Activated CD4-positive, alpha-beta T cell treated with anti-CD3 and anti-CD28 coated beads, Interleukin-2, Interleukin-4, amounts not matched to agents 100 ng/mL and 50 ng/mL, durations not matched to agents 16 hours and 8 hours (primary cell): ENCODE measurements at places on chromosomes 4 and X.
A peak's percentile ranks its signal among the peaks of the same experiment; 100 is the strongest.

DNA sequence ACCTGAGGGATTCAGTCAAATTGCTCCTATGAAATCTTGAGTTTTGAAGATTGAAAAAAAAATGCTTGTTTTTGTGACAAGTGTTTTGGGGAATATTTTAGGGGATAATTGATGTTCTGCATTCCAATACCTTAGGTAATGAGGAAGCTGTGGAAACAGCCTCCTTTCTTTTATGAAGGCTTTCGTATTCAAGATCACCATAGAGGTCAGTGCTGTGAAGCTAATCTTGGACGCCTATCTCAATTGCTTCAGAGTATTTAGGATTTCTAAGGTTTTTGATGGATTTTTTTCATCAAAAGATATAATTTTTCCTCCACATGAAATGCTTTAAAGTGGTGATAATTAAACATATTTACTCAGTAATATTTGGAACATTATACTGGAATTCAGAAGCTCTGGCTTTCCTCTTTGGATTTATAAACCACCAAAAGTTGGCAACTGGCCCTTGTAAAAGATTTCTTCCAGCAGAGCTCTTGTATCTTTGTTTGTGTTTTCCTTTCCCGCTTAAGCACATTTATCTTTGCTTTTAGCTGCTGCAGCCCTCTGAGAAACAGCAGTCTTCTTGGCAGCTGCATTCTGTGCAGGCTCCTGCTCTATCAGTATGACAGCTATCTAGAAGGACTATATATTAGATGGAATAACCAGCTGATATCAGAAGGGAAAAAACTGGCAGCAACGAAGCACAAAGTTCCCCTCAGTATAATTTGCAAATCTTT, 63.7 kb downstream of the HMGB2 start:
- no peak for DNase-seq

DNA sequence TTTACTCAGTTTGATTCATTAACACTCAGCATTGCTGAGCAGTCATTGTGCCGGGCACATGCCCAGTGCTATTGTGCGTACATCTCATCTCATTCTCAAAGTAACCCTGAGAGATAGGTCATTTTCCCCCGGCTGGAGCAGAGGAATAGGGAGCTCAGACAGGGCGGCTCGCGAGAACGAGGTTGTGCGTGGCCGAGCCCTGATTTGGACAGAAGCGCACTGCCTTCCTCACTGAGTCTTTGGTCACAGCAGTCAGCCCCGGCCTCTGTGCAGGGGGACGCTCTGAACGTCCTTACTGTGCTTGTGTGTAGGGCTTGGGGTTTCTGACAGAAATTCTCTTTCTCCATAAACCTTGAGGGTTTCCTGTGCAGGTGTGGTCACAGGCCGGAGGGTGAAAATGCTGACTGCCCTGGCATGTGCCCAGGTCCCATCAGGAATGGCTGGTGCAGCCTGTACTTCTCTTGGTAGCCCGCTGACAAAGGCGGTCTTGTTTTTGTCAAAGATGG, 39.5 kb downstream of the NOP14 start:
- no peak for DNase-seq

DNA sequence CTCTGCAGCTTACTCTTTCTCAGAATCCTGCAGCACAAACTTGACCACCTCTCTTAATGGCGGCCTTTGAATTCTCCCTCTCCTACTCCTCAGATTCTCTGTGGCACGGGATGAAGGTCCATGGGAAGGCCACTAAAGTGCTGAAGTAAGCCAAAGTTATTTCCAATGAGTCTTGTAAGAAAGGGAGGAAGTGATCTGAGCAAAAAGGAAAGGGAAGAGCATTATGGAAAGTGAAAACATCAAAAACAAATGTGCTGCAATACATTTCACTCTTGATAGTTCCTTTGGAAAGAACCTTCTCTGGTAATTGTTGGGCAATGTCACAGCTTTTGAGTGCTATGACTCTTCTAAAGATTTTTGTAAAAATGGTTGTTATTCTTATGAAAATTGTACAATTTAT, 54.3 kb upstream of the CAMK2D start:
- no peak for DNase-seq

DNA sequence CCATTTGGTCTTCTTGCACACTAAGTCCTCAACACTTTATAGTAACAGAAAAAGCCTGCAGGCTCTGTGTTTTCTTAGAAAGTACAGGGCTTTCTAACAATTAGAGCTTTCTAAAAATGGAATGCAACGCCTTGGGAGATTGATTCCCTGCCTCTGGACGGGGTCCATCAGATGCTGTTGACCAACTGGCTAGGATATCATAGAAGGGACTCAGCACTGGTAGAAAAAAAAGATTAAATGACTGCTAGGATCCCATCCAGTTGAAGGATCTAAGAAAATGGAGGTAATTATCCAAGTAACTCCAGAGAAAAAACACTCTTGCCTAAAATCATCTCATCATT, 39.5 kb downstream of the USP46 start:
- DNase-seq: no peak

GRCh38 chrX:1500701-1501624, 36.0 kb downstream of the P2RY8 start:
- DNase-seq: no peak

GRCh38 chr4:21885241-21885640, 63.3 kb downstream of the KCNIP4 start:
- DNase-seq: no peak

DNA sequence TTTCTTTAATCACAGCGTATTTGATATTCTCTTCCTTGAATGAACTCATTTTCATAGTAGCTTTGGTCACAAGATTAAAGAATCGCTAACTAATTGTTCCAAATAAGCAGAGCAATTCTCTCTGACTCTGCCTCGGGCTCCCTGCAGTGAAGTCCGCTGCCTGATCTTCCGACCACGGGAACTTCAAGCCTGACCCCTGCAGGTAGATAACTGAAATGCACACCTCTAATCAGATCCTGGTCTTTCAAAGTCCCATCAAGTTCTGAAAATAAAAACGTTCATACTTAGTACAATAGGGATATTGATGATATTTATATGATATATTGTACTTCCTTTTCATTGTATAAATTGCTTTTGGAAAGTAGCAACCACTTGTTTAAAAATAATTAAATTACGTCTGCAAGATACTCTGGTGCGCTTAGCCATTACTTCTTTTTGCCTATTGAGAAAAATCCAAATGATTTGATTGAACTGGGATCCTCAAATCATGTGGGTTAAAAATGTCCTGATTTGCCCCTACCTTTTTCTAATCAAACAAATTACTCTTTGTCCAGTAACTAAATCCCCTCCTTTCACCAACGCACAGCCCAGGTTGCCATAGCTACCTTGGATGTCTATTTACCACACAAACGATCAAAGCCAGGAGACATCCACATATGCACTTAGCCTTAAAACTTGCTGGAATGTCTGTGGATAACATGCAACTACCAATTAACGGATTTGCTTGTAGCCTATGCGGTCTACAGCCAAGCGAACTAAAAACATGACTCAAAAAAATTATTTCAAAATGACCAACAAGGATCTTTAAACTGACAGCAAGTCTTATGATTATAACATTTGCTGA, 4.2 kb downstream of the MID1 start:
- peak; percentile 30 for DNase-seq

- DNase-seq: no peak
Observed at GRCh38 chr4:102640669-102641068, 120.1 kb downstream of the MANBA start.

GRCh38 chrX:92247076-92247475, 467.9 kb downstream of the PCDH11X start:
- DNase-seq: no peak

DNA sequence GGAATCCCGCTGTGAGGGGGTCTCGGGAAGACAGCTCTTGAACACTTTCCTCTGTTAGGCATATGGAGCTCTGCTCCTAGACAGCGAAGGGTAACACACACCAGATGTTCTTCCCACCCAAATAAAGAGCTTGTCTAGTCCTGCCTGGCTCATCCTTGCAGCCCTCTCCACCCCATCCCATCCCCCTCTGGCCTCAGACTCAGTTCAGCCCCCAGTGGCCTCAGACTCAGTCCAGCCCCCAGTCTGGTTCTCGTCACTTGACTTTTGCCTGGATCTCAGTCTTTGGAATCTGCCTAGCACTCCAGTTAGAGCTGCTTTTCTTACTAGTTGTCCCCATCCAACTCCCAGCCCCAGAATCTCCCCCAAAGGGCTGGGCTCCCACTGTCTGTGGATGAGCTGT, 14.9 kb downstream of the RAB33A start:
- DNase-seq: no peak

- DNase-seq: no peak
Observed at GRCh38 chr4:59848457-59848856, 1351.7 kb upstream of the ADGRL3 start.

DNA sequence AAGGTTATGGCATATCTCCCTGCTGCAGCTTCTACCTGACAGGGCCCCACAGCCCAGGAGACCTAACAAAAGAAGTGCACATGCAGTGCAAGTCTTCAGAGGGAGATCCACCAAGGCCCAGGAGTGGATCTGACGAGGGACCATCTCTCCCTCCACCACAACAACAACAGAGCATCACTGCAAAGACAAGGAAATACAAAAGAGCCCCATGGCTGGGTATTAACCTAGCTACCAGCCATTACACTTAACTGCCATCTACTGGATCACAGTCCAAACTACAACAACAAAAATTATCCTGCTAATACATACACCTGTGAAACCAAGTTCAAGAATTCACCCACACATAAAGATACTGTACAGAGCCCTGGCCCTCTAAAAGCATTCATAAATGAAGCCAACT, 280.2 kb upstream of the SLC7A11 start:
- DNase-seq: peak; percentile 1

DNA sequence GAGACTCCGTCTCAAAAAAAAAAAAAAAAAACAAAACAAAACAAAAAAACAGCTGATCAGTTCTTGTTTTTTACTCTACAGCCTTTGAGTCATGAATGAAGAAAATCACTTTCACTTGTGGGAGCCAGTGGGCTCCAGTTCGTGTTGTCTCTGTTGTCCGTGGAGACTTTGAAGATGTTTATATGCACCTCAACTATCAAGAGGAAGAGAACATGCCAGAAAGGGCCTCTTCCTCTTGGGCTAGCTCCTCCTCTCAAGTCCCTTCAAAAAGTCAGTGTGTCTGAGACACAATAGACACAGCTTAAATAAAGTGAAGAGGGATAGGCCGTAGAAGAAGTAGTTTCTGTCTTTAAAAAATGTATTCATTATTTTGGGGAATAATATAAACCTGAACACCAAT, 182.7 kb downstream of the KDR start:
- peak; percentile 25 for DNase-seq

DNA sequence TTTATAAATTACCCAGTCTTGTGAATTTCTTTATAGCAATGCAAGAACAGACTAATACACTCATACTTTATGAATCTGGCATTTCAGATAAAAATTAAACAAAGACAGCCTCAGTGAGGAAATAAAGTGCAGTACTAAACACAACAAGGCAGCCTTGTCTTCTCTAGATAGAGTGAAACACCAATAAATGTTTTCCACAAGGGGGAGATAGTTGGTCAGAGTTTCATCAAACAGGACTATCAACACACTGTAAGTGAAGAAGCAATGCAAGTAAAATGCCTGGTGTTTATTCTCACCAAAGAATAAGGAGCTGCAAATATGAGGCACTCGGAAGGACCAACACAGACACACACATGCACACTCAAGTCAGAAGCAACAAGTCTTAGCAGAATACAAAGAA, 62.8 kb downstream of the FAM9B start:
- DNase-seq: peak; percentile 36

DNA sequence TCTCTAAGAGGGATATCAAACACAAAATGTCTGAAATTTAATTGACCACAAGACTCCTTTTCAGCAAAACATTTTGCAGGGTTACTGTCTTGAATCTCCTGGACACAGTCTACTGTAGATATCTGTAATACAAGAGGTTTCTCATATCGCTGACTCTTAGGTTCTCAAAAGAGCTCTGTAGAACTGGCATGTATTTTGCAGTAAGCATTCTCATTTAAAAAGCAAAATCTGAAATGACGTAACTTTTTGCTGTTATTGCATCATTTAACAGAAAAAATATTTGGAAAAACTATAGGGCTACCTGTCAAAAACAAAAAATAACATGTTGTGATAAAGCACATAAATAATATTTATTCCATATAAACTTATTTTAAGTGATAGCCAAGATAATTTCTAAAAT, 114.2 kb downstream of the CDS1 start:
- no peak for DNase-seq

DNA sequence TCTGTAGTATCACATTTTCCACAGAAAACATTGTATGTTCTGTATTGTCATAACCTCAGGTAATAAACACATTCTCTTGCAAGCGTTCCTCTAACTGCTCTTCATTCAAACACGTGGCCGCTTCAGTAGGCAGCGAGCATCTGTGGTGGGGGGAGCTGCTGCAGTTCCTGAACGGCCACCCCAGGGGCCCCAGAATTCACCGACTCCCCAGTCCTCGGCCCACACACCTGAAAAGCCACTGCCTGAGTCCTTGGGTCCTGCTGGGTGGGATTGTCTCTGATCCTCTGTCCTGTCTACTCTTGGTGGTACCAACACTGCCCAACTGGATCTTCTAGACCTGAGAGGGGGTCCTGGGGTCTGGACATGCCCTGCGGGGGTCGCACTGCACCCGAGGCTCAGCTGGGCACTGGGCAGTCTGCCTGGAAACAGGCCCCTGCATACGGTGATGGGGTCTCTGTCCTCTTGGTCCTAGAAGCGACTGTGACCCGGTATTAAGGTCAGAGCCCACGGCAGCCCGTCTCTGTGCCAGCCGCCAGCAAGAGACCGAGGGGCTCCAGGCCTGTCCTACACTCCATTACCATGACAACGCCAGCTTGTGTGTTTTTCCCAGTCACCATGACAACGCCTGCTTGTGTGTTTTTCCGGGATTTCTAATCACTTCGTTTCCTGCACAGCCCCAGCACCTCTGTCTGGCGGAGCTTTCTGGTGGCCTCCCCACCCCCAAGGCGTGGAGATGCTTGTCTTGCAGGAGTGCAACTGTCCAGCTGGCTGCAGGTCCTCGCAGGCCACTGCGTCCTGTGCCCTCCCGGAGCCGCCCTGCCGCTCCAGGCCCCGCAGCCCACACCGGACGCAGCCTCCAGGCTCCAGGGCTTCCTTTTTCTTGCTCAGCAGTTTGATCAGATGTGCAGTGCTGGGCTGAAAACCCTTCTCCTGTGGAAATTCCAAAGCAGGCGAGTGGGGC, 16.0 kb downstream of the CTBP1 start:
- DNase-seq: no peak

DNA sequence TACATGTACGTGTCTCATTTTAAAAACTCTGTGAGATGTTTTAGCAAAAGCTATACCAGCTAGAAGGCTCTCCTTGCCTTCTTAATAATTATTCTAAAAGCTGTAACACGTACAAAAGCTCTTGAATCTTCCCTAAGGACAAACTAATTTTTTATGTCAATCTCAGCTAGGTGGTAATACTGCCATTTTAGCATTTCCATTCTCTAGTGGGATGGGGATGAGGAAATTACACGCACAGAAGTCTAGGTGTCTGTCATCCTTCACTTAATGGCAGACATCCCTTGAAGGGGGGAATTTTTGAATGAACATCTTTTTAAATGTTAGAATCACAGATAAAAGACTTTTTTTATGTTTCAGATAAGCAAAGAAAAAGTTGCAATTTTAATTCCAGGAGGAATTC, 569.1 kb downstream of the DMD start:
- no peak for DNase-seq

DNA sequence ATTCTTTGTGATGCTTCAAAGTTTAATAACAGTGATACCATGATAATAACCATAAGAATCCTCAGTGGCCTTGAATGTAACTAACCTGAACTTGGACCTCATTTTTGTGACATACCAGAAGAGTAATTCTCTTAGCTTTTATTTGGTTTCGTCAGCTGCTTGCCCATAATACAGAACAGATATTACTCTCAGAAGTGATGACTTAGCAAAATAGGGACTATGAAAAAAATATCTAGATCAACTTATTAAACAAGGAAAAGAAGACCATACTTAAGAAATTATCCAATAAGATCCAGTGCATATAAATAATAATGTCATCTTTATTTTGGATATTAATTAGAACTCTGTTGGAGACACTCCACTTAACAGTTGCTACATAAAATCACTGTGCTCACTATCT, 236.9 kb upstream of the GPC4 start:
- no peak for DNase-seq
